ENCODE measurements at places on chromosomes 5 and 9. TPM values are rescaled to one million over a fixed set of nuclear protein-coding genes. Genes with fewer than 3 reads are reported as not detected.
A peak's percentile ranks its signal among the peaks of the same experiment; 100 is the strongest.

DNA sequence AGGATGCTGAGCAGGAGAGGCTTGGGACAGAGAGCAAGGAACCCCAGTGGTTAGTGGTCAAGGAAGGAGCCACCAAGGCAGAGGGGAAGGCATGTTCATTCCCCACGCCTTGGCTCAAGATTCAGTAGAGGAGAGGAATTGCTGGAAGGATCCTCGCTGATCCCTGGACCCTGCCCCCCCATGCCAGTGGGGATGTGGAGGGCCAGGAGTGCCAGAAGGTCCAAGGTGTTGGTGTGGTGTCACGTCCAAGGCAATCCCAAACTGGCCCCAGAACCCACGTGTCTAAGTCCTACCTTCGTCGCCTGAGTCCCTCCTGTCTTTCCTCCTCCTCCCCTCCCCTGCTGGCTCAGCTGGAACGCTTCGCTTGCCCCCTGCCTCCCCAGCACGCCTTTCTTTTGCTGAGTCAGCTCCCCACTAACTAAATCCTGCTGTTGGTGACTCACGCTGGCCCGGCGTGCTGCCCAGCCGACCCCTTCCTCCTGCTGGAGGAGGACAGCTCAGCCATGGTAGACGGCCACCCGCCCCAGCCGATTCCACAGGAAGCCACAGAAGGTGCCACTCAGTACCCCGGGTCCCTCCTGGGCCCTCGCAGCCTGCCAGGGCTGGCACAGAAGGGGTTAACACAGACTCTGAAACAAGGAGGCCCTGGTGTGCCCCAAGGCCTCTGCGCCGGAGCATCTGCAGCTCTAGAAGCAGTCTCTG is 37.6 kb upstream of the ORM1 start:
- peak; percentile 37 for DNase-seq
- H3K4me3 ChIP-seq, result no peak overlapping the region
- no peaks in the 10 kb centered on the region for H3K27me3 ChIP-seq
- no peaks in the 10 kb centered on the region for H3K36me3 ChIP-seq
- H3K27ac ChIP-seq, result no peak overlapping the region

DNA sequence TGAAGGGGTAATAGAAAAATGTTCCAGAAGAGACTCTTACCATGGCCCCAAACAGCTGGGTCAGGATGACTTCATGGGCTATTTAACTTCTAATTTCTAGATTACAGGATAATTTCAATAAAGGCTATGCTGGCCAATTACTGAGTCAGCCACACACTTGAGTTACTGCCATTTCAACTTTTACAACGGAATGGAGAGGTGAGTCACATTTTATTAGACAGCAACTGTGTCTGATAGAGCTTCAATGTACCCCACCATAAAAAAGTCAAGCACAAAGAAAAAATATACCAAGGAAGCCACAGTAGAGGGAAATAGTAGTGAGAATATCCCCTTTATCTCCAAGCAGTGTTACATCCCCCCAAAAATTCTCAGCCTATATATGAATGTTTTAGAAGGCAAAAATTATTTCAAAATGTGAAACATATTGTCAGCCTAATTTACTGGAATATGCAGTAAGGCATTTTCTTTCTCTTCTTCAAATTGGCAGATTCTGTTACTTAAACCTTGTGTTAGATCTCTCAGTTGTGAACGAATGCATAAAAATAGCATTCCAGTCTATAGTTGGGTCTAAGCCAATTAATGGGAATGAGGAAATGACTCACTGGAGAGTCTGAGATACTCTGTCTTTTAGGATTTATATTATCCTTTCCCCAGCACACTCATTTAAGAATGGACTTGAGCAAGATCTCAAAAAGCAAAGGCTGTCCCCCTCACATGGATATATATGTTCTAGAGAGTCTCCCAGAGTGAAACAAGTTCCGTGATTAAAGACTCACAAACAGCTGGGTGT is 47.1 kb upstream of the RAI14 start:
- no peak overlapping the region for H3K27ac ChIP-seq
- H3K36me3 ChIP-seq, result no peaks in the 10 kb centered on the region
- H3K27me3 ChIP-seq, result no peaks in the 10 kb centered on the region
- no peak for DNase-seq
- no peak overlapping the region for H3K4me3 ChIP-seq

DNA sequence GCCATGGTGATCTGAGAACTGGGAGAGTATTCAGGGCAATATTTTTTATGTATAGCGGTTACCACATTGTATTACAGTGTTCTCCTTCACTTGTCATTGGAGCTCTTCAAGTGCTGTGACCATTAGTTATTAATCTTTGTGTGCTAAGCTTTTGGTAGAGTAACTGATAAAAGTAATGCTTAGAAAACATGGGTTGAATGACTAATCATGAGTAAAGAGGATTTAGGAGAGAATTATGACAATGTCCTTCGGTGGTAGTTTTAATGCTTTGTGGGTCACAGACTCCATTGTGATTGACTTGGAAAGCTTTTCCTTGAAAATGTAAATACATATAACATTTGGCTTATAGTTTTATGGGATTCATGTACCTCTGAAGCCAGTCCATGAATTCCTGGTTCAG is 21.4 kb downstream of the TGFBR1 start:
- DNase-seq, result no peak
- H3K27me3 ChIP-seq, result no peaks in the 10 kb centered on the region
- no peak overlapping the region for H3K27ac ChIP-seq
- H3K36me3 ChIP-seq, result no peaks in the 10 kb centered on the region

- DNase-seq, result no peak
- H3K4me3 ChIP-seq, result no peak overlapping the region
These were observed 179.4 kb upstream of the SPEF2 start for GRCh38 chr5:35438288-35438687.

DNA sequence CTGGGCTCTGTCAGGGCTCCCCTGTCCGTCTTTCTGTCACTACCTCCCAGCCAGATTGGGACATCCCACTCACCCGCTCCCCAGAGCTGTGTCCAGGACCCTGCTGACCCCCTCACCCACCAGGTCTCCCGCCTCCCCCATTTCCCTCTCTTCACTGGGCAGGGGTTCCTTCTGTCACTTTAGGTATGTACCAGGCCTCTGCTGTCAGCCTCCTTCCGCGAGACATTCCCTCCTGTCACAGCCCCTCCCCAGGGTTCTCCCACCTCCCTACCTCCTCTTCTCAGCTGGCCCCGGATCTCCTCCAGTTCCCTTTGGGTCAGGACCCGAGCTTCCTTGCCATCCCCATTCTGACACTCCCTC is 488 bp downstream of the POLR1E start:
- H3K27ac ChIP-seq, result peak overlapping the region; percentile 84
- peak overlapping the region; percentile 77 for H3K4me3 ChIP-seq
- peaks cover 19% of the 10 kb centered on the region for H3K4me1 ChIP-seq
- peaks cover 4% of the 10 kb centered on the region for H3K27me3 ChIP-seq

GABRA1 gene
- not detected for total RNA-seq

Data from CD8-positive, alpha-beta memory T cell (primary cell).